ENCODE measurements at places on chromosomes 1 and 21.

DNA sequence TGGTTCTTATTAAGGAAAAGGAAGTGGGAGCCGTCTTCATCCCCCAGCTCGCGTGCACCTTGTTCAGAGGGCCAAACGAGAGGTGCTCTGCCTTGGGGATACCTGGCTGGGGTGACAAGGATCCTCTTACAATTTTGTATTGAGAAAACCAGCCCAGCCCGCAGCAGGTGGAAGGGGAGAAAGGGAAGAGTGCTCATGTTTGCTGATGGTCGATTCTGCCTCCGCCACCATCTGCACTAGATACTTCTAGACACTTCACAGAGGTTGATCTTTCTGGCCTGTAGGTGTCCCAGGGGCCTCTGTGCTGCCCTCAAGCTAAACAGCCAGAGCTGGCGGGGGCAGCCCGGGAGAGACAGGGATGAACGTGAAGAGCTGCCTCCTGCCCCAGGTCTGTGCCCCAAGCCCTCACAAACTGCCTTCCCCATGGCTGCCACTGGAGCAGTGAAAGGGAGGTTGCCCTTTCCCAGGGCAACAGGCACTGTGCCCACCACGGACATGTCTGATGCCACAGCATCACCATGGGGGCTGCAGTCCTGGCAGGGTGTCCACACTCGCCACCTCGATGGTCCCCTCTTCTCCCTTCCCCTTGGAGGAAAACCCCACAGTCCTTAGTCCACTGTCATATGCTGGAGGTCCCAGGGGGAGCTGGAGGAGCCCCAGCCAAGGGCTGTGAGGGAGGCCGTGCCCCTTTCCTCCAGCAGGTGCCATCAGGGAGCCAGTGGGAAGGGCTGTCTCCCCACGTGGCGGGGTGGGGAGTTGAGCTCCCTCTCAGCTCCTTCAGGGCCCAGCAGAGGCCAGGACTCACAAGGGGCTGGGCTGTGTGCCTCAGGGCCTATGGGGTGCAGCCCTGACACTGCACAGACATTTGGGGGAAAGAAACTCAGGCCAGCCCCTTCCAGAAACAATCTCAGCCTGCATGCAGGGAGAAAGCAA, 8.1 kb downstream of the ADPRS start:
- peak; percentile 54 for DNase-seq

GRCh38 chr1:181818943-181819342, 242.6 kb downstream of the ZNF648 start:
- no peak for DNase-seq

DNA sequence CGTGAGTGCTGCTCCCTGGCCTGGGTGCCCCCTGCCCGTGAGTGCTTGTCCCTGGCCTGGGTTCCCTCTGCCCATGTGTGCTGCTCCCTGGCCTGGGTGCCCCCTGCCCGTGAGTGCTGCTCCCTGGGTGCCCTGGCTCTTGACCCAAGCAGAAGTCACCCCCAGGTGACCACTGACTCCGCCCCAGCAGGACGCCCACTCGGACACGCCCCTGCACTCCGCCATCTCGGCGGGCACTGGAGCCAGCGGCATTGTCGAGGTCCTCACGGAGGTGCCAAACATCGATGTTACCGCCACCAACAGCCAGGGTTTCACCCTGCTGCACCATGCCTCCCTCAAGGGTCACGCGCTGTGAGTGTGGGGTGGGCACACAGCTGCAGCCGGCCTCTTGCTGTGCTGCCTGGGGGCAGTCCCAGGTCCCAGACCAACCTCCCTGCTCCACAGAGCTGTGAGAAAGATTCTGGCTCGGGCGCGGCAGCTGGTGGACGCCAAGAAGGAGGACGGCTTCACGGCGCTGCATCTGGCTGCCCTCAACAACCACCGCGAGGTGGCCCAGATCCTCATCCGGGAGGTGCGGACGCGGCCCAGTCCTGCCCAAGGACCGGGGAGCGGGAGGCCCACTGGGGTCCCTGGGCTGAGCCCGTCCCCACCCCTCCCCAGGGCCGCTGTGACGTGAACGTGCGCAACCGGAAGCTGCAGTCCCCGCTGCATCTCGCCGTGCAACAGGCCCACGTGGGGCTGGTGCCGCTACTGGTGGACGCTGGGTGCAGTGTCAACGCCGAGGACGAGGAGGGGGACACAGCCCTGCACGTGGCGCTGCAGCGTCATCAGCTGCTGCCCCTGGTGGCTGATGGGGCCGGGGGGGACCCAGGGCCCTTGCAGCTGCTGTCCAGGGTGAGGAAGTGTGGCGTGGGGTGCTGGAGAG, 3.9 kb upstream of the MMP23B start:
- DNase-seq: no peak

DNA sequence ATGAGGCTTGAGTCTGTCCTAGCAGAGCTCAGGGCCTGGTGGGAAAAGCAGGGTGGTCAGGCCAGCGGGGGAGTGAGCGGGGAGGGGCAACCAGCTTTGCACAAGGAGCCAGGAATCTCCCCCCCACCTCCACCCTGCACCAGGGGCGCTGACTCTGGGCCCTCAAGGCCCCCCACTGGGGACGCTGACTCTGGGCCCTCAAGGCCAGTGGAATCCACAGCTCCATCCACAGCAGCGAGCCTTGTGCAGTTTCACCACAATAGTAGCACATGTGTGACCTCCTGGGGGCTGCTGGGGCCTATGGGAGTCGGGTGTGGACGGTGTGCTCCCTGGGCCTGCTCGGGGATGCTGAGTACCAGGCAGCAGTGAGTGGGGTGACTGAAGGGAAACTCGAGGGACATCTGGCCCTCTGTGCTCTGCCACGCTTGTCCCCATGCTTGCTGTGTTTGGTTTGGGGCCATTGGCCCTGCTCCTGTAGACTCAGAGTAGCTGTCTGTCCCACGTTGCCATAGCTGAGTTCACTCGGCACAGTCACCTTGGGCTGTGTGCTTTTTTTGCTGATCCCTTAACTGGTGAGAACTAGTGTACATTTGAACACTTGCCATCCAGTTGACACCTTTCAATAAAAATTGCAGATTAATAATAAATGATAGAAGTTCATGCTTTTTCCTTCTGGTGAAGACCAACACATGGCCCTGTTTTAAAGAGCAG, 89.2 kb downstream of the ADARB1 start:
- peak; percentile 24 for DNase-seq

- no peak for DNase-seq
These were observed 51.1 kb downstream of the GLUL start for GRCh38 chr1:182340233-182341058.

DNA sequence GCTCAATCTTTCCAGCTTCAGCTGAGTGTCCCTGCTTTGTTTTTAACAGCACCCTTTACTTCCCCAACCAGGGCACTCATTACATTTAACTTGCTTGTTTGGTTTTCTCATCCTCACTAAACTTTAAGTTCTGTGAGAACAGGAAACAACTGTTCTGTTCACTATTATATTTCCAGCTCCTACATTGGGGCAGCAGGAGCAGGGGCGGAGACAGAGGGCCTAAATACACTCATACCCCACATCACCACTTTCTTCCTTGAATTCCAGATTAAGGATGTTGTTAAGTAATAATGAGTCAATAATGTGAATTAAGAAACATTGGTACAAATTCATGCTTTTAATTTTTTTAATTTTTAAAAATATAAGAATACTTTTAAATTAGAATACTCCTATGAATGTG, 6.0 kb downstream of the DRAM2 start:
- no peak for DNase-seq

DNA sequence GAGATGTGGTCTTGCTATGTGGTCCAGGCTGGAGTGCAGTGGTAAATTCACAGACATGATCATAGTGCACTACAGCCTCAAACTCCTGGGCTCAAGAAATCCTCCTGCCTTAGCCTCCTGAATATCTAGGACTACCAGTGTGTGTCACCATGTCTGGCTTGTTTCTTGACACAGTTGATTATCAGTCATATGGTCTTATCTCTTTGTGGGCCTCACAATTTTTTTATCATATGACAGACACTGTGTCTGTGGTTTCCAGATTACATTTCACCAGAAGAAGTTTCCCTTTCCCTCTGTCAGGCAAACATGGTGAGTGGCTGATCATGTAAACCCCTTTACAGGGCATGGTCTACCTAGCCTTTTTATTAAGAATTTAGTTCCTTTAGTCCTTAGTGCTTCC, 96.1 kb downstream of the HFM1 start:
- no peak for DNase-seq

DNA sequence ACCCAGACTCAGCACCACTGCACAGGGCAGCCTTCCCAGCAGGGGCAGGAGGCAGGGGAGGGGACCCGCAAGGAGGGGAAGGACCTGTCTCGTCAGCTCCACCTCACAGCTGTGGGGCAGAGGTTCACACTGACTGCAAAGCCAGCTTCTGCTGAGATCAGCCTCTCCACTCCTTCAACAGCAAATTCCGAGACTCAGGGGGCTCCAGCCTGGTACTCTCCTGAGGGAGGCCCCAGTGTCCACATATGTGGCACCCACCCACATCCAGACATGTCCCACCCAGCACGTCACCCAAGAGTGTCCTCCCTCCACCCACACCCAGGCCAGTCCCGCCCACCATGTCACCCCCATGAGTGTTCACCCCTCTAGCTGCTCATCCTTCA, 329.5 kb downstream of the NPHP4 start:
- no peak for DNase-seq

Data from activated CD8-positive, alpha-beta memory T cell treated with anti-CD3 and anti-CD28 coated beads for 24 hours (primary cell).